ENCODE measurements at places on chromosomes 4 and X.

DNA sequence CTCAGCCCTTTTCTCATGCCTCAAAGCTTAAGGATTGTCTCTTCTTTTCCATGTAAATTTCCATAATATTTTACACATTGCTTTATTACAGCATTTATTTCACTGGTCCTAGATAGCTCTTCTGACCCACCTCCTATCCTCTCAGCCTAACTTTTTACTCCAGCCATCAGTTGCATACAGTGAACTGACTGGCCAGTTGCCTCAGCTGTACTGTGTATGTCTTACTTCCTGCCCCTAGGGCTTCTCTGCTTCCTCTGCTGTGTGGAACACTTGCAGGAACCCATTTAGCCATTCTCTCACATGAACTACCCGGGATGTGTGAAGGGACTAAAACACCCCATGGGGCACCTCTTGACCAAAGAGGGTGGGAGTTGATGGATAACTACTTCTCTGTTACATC lies 18.0 kb downstream of the C4orf33 start:
- no peak for DNase-seq

DNA sequence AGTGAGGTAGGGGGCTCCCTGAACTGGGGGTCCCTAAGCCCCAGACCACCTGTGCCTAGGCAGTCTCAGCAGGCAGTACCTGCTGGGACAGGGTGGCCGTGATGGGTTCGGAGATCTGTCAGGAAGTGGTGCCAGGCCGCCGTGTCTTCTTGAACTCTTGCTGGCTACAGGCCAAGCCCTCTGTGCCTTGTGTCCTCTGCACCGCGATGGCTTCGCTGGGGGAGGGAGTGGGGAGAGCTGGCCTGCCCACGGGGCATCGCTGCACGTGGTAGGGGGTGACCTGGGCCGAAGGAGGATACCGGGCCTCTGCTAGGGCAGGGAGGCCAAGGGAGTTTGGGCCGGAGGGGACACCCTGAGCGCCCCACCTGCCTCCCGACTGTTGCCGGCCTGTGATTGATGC lies 96.7 kb upstream of the NKX1-1 start:
- no peak for DNase-seq

- DNase-seq, result no peak
Observed at GRCh38 chr4:175954685-175955084, 111.0 kb upstream of the WDR17 start.

DNA sequence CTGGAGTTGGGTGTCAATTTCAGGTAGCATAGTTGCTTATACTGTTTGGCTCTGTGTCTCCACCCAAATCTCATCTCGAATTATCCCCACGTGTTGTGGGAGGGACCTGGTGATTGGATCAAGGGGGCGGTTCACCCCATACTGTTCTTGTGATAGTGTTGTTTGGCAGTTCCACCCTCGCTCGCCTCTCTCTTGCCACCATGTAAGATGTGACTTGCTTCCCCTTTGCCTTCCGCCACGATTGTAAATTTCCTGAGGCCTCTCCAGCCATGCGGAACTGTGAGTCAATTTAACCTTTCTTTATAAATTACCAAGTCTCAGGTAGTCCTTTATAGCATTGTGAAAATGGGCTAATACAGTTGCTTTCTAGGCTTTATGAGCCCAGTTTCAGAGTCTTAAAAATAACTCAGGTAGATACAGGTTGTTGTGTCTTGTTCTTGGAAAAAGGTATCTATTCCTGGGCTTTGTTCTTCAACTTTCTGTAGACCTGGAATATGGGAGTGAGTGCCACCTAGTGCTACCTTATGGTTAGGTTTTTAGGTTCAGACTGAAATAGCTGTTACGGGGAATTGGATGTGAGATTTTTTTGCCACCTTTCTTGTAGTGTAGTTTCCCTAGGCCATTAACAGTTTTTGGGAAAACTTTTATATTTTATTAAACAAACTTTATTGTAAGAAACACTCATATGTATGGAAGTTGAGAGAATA lies 15.6 kb downstream of the PGK1 start:
- DNase-seq, result no peak

GRCh38 chr4:52612341-52612740 lies 46.8 kb downstream of the USP46 start:
- DNase-seq, result no peak

DNA sequence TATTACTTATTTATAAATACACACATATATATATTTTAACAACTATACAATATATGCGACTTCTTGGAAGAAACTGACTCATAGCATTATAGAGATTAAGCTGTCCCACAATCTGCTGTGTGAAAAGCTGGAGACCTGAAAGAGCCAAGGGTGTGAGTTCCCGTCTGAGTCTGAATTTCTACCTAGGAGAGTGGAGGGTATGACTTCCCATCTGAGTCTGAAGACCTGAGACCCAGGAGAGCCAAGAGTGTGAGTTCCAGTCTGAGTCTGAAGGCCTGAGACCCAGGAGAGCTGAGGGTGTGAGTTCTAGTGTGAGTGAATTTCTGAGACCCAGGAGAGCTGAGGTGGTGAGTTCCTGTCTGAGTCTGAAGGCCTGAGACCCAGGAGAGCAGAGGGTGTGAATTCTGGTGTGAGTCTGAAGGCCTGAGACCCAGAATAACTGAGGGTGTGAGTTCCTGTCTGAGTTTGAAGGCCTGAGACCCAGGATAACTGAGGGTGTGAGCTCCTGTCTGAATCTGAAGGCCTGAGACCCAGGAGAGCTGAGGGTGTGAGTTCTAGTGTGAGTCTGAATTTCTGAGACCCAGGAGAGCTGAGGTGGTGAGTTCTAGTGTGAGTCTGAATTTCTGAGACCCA lies 8.9 kb upstream of the P2RY8 start:
- DNase-seq, result no peak

DNA sequence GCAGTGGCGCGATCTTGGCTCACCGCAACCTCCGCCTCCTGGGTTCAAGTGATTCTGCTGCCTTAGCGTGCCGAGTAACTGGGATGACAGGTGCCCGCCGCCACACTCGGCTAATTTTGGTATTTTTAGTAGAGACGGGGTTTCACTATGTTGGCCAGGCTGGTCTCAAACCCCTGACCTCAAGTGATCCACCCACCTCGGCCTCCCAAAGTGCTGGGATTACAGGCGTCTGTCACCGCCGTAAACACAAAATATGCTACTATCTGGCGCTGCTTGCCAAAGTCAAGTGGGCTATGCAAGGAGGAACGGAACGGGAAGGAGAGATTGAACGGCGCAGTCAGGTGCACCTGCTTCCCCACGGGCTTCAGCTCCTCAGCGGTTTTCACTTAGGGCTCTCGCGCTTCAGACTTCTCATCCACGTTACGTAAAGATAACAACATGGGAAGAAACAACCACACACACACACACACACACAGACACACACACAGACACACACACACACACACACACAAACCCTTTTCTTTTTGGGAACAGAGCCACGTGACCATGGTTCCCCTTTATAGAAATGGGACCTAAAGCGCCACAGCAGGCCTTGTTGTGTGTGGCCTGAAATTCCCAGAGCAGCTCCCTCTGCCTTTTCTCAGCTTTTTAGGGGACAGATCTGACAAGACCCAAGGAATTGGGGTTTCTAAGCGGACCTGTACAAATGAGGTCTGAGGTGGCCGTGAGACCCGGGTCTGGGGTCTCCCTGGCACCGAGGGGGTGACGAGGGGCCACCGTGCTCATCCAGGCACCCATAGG lies 1.5 kb downstream of the P2RY8 start:
- DNase-seq, result peak; percentile 48

GRCh38 chr4:71545168-71545567 lies 206.3 kb downstream of the SLC4A4 start:
- DNase-seq, result no peak

All from immature natural killer cell (primary cell).